EH (cell line): ENCODE measurements at places on chromosomes 5 and 9.

- no peak for DNase-seq
Observed at GRCh38 chr9:85182383-85182782, 512.9 kb downstream of the NTRK2 start.

DNA sequence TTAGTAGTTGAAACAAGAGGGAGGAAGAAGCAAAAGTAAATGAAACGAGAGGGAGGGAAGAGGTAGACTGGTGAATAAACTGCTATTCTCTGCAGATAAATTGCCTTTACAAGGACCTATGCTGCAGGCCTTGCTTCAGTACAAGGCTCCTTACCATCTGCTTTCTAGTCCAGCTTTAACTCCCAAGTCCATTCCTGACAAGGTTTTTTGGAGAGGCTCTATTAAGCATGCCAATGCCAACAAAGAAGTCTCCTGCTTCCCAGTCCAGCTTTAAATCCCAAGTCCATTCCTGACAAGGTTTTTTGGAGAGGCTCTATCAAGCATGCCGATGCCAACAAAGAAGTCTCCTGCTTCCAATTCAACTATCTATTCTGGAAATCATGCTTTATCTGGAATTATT lies 244.9 kb downstream of the GABRB2 start:
- no peak for DNase-seq

DNA sequence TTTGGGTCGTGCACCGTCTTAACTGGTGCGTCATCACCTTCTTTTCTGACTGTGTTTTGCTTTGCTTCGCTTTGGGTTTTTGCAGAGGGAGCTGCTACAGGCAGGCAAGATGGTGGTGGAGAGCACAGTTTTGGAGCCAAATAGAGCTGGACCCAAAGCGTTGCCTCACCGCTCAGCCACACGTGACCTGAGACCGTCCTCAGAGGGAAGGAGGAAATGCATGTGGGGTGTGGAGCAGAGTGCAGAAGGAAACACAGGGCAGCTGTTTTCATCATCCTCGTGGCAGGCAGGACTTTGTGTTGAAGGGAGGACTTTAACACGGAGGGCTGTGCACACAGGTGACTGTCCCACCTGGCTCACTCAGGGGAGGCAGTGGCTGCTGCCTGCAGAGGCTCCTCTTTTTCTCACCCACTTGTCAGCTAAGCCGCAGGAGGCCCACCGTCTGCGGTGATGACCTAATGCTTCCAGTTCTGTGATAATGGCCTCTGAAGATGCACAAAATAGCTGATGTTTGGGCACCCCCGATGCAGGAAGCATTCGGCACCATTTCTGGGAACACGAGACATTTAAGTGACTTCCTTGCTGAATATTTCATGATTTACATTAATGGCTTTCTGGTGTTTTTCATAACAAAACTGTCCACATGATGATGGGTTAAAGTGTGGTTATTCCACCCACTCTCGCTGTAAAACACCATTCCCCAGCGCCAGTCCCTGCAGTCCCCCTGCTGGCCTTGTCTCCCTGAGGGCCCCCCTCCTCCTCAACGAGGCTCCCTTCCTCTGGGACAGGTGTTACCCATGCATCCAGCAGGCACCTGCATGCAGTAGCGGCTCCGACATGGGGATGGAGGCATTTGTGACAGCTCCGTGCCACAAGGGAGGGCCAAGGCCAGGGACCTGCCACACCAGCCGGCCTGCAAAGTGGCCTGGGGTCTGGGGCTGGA lies 12.4 kb upstream of the UBAC1 start:
- no peak for DNase-seq

DNA sequence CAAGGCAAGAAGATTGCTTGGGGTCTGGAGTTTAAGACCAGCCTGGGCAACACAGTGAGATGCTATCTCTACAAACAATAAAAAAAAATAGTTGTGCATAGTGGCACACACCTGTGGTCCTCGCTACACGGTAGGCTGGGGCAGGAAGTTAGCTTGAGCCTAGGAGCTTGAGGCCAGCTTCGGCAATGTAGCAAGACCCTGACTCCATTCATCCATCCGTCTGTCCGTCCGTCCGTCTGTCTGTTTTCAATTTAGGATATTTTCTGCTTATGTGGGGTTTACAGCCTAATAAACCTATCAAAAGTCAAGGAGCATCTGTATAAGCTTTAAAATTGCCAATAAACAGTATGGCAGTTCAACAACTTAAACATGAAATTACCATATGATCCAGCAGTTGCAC lies 19.7 kb downstream of the HMGCR start:
- no peak for DNase-seq
